T-helper 17 cell (primary cell): ENCODE measurements at places on chromosomes 16 and 17.

GRCh38 chr17:64111831-64112230, 18.1 kb downstream of the ERN1 start:
- no peak for DNase-seq

DNA sequence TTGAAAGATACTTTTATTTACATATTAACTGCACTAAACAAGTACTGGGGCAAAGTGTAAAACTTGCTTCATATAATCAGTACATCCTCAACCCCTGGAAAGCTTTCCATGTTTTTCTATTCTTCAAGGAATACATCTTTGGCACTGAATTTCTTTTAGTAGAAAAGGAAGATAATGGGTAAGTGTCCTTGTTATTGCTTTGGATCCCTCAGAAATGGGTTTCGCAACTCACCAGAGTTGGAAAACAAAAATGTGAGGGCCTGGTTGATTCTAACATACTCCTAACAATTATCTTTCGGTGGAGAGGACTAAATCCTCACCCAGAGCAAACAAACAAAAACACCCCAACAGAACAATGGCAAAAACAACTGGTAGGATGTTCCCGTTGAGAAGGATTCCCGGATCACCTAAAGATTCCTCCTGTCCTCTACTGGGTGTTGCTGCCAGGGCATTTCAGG, 120.4 kb downstream of the PARN start:
- DNase-seq, result no peak

- no peak for DNase-seq
These were observed 62.3 kb downstream of the GSG1L start for GRCh38 chr16:28001184-28001583.

DNA sequence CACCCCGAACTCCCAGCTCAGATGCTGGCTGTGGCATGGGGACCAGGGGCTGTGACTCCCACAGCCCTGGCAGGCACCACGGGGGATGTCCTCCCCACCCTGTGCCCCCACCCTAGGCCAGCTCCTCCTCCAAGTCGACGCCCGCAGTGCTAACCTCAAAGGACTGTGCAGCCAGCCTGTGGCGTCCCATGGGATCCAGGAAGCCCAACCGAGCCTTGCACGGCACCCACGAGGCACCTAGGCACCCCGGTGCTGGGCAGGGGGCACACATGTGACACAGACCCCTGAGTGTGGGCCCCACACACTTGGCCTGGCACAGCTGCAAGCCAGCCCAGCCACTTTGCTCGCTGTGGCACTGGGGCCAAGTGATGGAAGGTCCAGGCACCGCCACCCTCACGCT, 3.9 kb downstream of the GCGR start:
- no peak for DNase-seq

DNA sequence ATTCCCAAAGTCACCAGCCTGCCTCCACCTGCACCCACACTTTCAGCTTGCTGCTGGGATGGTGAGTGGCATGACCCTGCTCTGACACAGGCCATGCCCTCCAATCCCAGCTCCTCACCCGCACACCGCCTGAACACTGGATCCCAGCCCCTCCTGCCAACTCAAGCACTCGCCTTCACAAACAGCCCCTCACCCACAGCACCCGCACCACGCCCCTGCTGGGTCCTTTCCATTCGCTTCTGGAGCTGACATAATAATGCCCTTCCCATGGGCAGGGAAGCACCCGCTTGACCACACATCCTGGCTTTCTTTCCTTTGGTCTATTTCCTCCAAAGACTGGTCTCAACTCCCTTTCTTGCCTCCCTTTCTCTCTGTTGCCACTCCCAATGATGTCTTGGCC, 57.6 kb downstream of the RAB11FIP4 start:
- DNase-seq, result no peak

GRCh38 chr16:14285513-14286367, 214.6 kb downstream of the MRTFB start:
- peak; percentile 85 for DNase-seq
